ENCODE measurements at places on chromosomes 6 and 20. TPM values are rescaled to one million over a fixed set of nuclear protein-coding genes. Genes with fewer than 3 reads are reported as not detected.

Gene PRICKLE4
- total RNA-seq = 4.8 TPM

Gene PLCB4
- total RNA-seq = 4.4 TPM

Gene NR2E1
- not detected for total RNA-seq

Gene NKAIN4
- total RNA-seq = not detected

Gene PKIB
- 3.3 TPM for total RNA-seq

Gene ADTRP
- 0.68 TPM for total RNA-seq

Gene ZNF165
- total RNA-seq = not detected

Gene ADGRF5
- 105 TPM for total RNA-seq

Gene RAB44
- total RNA-seq = 0.82 TPM

Gene LY6G6C
- not detected for total RNA-seq

Gene MYO6
- 22.1 TPM for total RNA-seq

Gene TFAP2C
- total RNA-seq = 1.4 TPM

Gene PNISR
- total RNA-seq = 179 TPM

Gene TENT5A
- 32.1 TPM for total RNA-seq

Gene RIPOR3
- total RNA-seq = 63.0 TPM

Gene PPP1R3D
- 6.6 TPM for total RNA-seq

Gene IL17A
- total RNA-seq = not detected

Gene LRFN2
- total RNA-seq = not detected

Gene AKAP12
- 226 TPM for total RNA-seq

Gene E2F1
- total RNA-seq = 1.9 TPM

Gene L3MBTL3
- total RNA-seq = 9.3 TPM
